ENCODE measurements at places on chromosomes 7 and 10.

DNA sequence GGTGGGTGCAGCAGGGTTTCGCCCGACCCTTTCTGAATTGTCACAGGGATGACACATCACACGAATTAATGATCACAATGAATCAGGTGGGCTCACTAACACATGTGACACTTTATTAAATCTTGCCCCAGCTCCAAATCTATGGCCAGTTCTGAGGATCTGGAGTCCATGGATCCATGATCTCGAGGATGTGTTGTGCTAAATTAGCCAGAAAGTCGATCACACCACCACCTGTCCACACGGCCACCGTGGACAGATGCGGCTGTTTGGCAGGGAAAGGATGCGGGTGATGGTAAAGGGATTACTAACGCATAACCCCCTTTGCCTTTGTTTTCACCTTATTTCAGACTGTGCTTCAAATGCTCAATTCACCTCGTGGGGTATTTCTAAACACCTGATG, 96.4 kb downstream of the COBL start:
- DNase-seq, result no peak

DNA sequence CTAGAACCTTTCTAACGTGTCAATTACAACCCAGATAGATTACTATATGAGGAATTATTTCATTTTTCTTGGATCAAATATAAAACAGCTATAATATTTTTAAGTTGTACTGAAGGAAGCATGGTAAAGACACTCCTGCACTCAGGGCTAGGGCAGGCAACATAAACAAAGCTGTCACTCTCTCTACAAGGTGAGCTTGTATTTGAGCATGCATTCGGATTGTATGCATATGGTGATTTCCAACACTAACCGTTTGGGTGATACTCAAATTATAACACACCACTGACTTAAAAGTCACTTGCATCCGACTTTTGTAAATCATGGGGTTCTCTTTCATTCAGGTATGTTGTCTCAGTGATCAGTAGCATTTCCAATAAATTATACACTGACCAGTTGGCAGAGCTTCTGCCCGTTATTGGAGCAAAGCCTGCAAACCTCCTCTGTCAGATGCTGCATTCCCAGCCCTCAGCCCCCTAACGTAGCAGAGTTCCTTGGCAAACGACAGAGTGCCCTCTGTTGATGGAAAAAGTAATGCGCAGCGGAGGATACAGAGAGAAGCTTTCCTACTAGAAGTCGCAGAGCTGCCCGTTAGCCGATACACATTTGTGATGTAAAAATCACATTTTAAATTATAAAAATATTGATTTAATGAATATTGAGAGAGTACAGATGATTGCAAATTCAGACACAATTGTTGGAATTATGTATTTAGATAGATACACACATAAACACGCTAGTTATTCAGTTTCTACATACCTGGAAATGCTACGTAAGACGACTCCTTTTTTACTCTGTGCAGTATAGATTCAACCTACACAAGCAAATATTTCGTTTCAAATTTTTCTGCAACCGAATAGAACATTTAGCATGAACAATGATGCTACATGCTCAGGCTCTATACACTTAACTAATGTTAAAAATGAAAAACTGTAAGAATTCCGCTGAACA, 173.9 kb upstream of the SP4 start:
- DNase-seq, result peak; percentile 90

DNA sequence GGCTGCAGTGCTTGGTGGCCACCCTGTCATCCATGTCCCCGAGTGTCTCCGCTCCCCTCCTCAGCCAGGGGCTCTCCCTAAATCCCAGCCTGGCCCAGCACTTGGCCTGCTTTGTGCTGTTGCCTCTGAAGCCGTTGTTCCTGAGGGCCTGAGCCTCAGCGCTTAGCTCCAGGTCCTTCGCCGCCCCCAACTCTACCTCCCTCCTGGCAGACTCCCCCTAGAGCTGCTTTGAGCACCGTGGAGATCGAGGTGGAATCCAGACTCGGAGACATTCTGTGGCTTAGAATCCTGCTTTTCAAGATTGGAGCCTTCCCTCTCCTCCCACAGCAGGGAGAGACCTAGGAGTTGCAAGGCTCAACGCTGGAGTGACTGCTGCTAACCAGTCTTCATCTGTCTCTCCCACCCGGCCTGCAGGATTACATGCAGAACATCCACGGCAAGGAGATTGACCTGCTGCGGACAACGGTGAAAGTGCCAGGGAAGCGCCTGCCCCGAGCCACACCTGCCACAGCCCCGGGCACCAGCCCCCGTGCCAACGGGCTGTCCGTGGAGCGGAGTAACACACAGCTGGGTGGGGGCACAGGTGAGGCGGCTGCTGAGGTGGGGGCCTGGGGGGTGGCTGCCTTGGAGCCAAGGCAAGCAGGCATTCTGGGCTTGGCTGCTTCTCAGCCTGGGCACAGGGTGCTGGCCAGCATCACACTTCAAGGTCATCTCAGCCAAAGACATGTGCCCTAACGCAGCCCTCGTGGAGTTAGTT, 33.3 kb downstream of the GBX1 start:
- DNase-seq, result no peak

DNA sequence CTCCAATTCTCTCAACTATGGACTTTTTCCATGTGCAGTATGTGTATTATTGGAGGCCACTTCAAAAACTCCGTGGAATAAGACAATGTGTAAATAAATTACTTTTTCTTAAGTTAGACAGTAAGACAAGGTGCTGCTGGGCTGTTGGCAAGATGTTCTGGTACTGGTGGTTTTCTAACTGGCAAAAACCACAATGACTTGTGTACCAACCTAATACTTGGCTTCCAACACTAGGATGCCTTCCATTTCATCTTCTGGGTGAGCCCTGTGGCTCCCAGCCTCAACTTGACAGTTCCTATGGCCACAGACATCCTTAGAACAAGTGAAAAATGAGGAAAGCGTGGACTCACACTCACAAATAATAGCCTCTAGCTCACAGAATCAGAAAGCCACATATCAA, 77.0 kb downstream of the OSBPL3 start:
- DNase-seq, result no peak

DNA sequence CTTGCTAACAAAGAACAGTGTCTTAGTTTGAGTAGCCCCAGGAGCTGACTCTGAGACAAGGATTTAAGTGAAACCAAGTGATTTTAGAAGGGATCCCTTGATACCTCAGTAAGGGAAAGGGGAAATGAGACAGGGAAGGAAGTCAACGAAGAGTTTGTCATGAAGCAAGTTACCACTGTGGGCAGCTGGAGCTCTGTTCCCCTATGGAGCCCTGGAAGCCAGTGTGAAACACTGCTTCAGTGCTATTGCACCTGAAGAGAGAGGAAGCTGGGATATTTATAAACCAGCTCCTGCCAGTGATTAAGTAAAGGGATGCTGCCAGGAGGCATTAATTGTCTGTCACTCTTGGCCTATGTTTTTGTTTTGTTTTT, 58.9 kb upstream of the WAPL start:
- no peak for DNase-seq

DNA sequence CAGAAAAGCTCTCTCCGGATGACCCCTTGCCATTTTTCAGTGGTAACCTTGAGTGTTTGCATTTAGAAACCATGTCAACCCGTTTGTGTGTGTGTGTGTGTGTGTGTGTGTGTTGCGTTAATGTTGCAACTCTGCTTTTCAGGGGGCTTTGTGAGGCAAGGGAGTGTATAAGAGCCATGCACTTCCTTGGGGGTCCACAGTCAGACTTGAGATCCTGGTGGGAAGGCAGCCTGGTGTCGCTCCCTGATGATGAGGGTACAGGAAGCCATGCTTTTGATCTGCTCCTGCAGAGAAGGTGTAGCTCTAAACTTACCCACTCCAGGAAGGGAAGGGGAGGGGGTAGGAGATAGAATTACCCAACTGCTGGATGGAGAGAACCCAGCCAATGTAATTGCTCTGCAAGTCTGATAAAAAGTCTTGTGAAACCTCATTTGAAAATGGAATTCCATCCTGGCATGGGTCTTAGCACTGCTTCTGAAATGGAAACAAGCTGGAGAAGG, 10.7 kb downstream of the GRK5 start:
- DNase-seq, result no peak

GRCh38 chr7:22793593-22794462, 28.8 kb downstream of the TOMM7 start:
- no peak for DNase-seq

- DNase-seq, result no peak
These were observed 148.8 kb downstream of the CHCHD3 start for GRCh38 chr7:132933072-132933458.

DNA sequence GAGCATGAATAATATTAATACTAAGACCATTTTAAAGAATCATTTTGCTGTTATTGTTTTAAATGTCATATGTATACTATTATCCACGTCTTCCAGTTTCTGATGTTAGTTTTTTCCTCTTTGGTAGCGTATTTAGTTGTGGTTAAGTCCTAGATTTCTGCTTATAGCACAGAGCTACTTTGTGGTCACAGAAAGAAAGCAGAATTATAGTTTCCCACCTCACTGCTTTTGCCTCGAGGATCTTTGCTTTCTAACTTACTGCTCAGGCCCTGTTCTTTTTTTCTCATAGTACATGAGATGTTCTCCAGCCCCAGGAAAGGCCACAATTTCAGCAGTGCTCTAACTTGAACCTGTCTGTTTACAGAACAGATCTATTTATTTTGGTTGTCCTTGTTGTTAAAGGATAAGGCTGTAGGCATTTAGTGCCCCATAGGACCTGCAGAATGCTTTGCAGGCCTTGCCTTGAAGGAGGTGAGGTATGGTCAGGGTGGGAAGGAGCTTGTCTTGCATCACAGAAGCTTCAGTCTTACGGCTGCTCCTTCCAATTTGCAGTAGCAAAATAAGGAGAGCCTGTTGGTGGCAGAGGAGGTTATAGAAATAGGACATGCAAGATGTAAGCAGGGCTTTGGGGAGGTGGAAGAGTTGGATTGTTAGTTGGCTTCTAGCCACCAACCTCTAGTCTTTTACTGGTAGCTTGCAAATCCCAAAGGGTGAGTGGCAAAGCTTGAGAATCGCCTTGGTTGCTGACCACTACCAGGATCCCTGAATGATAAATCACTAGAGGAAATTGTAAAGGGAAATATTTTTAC, 129.1 kb downstream of the LRRC4 start:
- DNase-seq, result no peak

All from NCI-H1417 treated with DMSO at 0.1 percent for 48 hours (cell line).